ENCODE measurements at places on chromosomes 13 and 19.

- no peak for DNase-seq
These were observed 275.4 kb downstream of the DNAJC15 start for GRCh38 chr13:43298816-43299215.

- DNase-seq = no peak
These were observed at the start of gene KLF1 for GRCh38 chr19:12886969-12887747. KLF1 (minus strand) TSS chr19:12887201; CDS start chr19:12887140, 61 bp downstream.

GRCh38 chr13:110108348-110109139 lies 198.4 kb downstream of the COL4A1 start:
- peak; percentile 19 for DNase-seq

GRCh38 chr13:66700117-66700601 lies 530.0 kb downstream of the PCDH9 start:
- DNase-seq = peak; percentile 48
